ENCODE measurements at places on chromosomes 2 and 18. TPM values are rescaled to one million over a fixed set of nuclear protein-coding genes. Genes with fewer than 3 reads are reported as not detected.

Gene CD8B
- not detected for total RNA-seq

Gene MC4R
- not detected for total RNA-seq

Gene RPIA
- 13.3 TPM for total RNA-seq

Gene SP140
- not detected for total RNA-seq

Gene LDLRAD4
- 12.7 TPM for total RNA-seq

Gene PAPOLG
- 18.2 TPM for total RNA-seq

Gene OR6B2
- not detected for total RNA-seq

Gene MYCN
- 0.08 TPM for total RNA-seq
